ENCODE measurements at places on chromosomes 4 and X. TPM values are rescaled to one million over a fixed set of nuclear protein-coding genes. Genes with fewer than 3 reads are reported as not detected.

DNA sequence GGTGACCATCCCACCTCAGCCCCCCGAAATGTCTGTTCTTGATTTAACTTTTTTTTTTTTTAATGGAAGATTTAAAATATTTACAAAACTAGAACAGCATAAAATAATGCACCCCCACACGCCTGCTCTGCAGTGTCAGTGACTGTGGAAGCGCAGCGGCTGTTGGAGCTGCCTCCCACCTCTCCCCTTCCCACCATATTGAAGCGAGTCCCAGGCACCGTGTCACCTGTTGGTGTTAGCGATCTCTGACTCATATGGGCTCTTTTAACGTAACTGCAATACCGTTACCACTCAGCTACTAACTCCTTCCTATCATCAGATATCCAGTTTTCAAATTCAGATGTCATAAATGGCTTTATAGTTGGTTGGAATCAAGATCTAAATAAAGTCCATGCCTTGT is 17.1 kb upstream of the TADA2B start:
- DNase-seq: no peak

GRCh38 chr4:8232748-8233147 is 33.7 kb downstream of the SH3TC1 start:
- no peak for DNase-seq

DNA sequence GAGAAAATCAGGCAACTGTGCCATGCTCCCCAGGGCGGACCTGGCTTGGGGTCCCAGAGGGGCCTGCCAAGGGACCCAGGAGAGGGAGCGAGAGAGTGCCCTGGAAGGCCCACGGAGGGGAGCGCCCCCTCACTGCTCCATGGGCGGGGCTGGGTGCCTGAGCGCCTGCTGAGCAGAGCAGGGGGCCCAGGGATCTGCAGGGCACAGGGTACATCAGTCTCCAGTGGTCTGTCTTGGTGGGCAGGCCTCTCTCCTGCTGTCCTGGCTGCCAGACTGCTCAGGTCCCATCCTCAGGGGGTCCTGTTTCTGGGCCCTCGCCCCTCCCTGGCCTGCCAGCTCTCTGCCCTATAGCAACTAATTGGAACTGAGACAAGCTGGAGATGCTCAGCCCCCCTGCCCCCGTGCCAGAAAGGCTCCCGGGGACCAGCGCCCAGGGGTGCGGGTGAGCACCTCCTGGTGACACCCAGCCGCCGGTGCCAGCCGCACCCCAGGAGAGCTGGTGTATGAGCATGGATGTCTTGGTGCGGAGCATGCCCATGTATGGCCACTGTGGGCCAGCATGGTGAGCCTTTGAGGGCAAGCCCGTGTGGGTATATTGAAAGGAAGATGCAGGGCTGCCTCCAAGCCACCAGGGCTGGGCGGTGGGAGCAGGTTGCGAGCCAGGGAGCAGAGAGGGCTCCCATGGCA is 1.3 kb downstream of the BGN start:
- no peak for DNase-seq

DNA sequence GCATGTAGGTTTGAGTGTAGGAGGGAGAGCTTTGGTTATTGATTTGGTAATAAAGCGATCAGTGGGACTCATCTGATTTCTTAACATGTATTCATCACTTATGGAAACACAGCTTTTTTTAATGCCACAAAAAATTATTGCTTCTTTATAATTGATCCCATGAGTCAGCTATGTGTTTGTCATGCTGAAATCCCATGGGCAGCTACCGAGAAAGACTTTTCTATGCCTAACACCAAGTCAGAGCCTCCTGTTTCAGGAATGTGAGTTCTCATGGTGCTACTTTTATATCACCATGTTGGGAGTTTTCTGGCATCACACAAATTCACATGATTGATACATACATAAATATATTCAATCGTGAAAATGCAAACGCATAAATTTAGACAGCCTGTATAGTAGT is 165.7 kb downstream of the RAPGEF2 start:
- DNase-seq: no peak

GRCh38 chrX:121245763-121246162 is 198.4 kb downstream of the GLUD2 start:
- no peak for DNase-seq

DNA sequence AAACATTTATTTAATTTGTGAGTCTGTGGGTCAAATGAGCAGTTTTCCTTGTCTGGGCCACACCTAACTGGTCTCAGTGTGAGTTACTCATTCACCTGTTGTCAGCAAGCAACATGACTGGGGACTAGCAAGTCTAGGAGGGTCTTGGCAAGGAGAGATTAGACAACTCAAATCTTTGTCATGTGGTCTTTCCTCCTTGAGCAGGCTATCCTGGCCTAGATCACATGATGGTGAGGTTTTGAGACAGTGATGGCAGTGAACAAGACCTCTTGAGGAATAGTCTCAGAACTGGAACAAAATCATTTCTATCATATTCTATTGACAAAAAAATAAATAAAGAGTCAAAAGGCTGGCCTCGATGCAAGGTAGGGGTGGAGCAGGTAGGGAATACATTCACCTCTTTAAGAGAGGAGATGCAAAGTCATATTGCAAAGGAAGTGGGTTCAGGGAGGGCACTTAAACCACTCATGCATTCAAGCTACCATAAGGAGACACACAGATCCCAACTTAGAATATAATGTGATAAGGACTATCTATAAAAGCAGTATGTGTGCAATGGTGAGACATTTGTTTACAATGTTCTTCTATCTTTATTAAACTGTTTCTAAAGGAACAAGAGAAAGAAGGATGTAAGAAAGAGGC is 135.7 kb downstream of the ZNF330 start:
- no peak for DNase-seq

DNA sequence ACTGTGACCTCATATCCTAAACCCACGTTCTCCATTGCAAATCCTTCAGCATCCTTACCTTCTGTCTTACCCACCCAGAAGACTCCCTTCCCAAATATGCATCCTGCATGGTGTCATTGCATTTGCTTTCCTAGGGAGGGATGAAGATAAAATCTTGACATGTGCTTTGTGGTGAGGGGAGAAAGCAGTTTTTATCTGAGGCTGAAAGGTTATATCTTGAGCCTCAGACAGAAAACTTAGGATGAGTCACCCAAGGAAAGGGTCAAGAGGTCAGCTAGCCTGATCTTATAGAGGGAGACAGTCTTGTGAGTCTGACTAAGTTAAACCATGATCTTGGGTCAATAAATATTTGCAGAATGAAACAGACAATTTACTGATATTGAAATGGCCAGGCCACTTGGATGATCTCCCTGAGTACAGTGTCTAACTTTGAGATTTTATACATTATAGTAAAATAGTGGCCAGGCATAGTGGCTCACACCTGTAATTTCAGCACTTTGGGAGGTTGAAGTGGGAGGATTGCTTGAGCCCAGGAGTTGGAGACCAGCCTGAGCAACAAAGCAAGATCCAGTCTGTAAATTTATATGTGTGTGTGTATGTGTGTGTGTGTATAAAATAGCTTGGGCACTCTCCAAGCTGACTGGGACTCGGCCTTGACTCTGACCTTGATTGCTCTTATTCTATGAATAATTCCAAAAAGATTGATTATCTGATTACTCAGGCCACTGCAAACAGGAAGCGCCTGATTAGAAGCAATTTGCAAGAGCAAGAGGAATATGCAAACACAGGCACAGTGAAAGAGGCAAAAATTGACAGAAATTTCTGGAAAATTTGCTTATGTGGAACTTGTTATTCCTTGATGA is 15.4 kb upstream of the FAM9C start:
- DNase-seq: no peak

- no peak for DNase-seq
Measured at GRCh38 chrX:22059775-22060174, 27.6 kb downstream of the PHEX start.

GRCh38 chr4:45989775-45990174 is 134.1 kb downstream of the GABRG1 start:
- no peak for DNase-seq

DNA sequence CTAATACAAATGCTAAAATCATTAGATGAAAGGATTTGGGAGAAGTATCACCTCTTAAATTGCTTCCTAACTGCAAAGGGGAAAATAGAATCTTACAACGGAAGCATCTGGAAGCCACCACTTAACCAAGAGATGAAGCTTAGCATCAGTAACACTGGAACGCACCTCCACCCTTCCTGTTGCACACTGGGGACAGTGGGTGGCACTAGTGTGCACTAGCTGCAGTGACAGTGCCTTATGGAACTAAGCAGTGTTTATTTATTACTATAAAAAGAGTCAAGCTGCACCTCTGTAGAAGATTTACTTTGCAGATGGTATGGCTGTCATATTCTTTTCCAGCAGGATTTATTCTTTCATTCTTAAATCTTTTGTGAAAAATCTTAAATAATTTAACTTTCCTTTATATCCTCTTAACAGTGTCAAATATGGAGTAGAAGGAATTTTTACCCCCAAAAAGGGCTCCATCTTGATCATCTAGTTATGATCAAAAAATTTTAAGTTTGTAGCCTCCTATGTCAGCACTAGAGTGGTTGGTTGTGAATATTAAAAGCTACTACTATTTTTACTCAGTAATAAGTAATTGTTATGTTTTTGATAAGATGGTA is 76.7 kb downstream of the SCD5 start:
- DNase-seq: no peak

DNA sequence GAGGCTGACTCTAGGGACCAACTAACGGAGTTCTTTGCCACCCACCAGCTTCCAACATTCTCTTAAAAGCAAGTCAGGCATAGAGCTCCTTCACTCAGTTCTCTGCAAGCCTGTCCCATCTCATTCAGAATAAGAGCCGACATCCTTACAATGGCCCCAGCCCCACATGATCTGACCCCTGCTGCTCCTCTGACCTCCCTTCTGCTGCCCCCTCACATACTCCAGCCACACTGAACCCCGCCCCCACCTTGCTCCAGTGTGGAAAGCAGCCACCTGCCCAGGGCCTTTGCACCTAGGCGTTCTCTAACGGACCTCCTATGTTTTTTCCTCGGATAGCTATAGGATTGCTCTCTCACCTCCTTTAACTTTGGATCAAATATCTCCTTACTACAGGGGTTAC is 143.2 kb upstream of the ETNPPL start:
- peak; percentile 24 for DNase-seq

Gene DGAT2L6
- polyA plus RNA-seq: not detected

GRCh38 chr4:66340286-66340893 is 670.1 kb upstream of the EPHA5 start:
- DNase-seq: no peak

DNA sequence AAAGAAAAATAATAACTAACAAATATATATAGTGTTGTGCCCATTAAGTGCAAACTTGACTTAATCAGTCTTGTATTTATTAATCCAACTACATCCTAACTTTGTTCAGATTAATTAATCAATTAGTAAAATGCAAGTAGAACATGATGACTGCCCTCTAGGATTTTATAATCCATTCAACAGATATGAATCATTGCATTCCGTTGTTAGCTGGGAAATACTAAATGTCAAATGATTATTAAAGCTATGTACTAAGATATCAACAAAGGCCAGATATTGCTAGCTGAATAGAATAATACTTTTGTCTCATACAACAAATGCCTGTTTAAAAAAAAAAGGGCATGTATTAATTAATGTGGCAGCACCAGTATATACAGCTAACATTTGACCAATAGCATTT is 1366.3 kb downstream of the STIM2 start:
- DNase-seq: no peak

DNA sequence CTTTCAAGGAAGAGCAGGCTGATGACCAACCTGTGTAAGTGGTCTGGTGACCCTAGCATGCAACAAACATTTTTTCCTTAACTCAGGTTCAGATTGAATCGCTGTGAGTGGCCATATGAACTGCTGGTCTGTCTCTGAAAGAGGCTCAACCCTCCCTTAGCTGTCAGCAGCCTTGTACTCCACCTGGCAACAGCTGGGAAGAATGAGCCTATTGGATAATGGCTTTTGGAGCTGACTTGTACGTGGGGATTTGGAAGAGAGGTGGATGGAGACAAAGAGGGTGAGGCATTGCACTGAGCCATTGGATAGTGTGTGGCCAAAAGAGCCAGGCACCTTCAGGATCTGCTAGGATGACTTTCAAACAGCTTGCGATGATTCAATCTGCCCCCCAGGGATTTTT is 35.7 kb upstream of the BMP15 start:
- DNase-seq: peak; percentile 40

DNA sequence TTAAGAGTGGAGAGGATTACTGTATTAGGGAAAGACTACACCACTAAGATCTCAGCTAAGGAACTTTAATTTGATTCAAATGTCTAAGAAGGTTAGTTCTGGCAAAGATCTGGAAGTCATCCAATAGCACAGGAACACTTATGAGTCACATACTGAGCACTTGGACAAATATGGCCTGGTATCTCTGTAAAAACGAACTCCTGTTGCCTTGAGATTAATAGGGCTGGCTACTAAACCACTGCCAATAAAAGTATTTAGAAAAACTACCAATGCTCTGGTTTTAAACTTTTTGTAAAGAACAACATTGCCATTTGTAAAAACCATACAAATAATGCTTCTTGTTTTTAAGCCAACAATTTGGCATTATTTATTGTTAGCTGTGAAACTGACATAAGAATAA is 70.5 kb downstream of the SEC24D start:
- no peak for DNase-seq

DNA sequence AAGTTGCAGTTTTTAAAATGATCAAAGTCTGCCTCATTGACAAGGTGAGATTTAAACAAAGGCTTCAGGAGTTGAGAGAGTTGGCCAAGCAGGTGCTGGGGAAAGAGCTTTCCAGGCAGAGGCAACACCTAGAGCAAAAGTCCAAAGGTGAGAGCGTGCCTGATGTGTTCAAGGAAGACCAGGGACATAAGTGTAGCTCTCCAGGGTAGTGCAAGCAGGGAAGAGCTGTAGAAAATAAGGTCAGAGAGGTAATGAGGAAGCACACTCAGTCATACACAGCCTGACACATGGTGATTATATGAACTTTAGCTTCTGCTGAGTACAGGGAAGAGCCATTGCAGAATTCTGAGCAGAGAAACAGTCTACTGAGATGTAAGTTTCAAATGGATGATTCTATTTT is 265.0 kb upstream of the NWD2 start:
- no peak for DNase-seq

GRCh38 chr4:98181809-98182208 is 38.5 kb upstream of the STPG2 start:
- peak; percentile 39 for DNase-seq

- no peak for DNase-seq
Measured at GRCh38 chr4:128416921-128417320, 129.3 kb upstream of the PGRMC2 start.

Gene ENOX2
- 9.6 TPM for polyA plus RNA-seq

Measured in GM23338 (cell line).